ENCODE measurements at places on chromosomes 12 and 14.
A peak's percentile ranks its signal among the peaks of the same experiment; 100 is the strongest.

DNA sequence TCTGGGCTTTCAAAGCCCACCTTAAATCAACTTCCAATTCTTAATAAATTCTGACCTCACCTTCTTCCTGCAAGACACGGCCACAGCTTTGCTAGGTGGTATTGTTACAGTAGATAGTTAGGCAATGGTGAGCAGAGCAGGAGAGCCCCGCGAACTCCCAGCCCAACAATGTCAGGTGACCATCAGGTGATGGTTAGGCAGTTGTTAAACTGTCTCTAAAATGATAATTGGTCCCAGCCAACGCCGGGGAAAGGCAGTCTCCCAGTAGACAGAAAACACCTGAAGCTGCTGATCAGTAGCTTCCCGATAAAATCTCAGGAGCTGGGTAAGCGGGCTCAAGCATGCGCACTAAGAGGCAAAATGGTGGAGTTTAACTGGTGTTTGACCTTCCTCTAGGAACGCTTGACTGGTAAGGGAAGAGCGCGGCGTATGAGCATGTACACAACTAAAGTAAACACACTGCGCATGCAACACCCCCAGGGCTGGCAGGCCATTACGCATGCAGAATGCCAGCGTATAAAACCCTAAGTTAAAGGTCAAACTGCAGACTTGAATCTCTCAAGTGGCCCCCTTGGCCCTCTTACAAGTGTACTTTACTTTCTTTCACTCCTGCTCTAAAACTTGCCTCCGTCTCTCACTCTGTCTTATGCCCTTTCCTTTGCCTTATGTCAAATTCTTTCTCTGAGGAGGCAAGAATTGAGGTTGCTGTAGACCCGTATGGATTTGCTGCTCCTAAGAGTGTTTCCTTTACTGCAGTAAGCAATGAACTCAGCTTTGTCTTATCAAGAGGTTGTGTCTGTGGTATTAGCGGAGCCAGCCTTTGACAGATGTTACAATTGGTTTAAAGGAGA is 113.5 kb downstream of the C12orf75 start:
- DNase-seq = no peak

DNA sequence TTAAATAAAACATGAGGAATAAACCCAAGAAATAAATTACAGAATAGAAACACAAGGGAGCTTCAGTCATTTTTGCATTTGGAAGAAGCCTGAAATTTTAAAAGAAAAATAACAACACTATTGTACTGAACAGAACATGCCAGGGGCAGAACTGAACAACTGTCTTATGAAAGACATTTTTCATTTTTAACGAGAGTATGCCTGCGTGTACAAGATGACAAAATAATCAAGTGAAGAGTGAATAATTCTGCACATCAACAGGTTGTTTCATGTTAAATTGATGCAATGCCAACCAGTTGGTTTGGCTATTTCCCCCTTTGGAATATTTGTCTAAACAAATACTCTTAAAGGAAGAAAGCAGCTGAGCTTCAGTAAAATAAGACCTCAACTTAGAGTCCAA is 103.3 kb upstream of the BTG1 start:
- DNase-seq = no peak

GRCh38 chr14:84234281-84234680 is 1295.7 kb upstream of the FLRT2 start:
- DNase-seq = no peak

DNA sequence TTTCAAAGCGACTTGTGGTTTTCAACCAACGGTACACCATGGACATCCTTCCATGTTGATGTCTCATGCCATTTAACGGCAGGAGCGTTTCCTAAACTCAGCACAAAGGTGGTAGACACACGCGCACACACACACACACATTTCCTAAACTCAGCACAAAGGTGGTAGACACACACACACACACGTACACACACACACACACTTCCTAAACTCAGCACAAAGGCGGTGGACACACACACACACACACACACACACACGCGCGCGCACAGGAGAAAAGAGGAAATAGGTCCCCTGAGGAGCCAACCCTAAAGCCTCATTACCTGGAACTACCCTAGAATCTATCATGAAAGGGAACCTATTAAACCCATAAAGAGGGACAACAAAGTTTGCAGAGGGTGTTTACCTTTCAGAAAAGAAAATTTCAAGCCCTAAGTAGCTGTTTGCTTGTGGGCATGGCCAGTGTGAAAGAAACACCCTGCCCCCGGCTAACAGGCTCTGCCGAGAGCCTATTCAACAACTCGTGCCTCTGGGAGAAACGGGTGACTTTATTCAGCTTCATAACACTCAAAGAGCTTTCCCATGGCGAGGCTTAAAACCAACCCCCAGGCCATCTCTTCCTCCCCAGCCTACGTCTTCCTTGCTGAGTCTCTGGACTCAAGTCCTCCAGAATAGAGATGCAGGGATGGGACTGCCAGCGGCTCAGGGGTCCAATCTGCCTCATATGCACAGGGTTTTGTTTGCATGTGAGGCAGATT is 31.8 kb downstream of the SLC8B1 start:
- peak; percentile 53 for DNase-seq

DNA sequence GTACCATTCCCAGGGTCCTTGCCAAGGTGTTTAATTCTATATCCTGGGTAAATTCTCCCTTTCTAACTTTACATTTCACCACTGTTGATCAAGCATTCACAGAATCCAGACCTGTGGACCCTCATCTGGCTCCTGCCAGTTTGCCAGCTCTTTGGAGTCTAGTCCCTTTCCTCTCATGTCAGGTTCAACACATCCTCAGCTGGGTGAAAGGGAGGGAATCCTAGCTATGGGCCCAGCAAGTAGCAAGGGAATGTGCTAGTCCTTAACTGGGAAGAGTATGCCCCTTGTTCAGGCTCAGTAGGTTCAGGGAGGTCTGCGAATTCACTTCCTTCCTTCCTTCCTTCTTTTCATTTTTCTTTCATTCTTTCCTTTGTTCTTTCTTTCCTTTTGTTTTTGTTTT is 38.2 kb upstream of the HMGA2 start:
- no peak for DNase-seq

DNA sequence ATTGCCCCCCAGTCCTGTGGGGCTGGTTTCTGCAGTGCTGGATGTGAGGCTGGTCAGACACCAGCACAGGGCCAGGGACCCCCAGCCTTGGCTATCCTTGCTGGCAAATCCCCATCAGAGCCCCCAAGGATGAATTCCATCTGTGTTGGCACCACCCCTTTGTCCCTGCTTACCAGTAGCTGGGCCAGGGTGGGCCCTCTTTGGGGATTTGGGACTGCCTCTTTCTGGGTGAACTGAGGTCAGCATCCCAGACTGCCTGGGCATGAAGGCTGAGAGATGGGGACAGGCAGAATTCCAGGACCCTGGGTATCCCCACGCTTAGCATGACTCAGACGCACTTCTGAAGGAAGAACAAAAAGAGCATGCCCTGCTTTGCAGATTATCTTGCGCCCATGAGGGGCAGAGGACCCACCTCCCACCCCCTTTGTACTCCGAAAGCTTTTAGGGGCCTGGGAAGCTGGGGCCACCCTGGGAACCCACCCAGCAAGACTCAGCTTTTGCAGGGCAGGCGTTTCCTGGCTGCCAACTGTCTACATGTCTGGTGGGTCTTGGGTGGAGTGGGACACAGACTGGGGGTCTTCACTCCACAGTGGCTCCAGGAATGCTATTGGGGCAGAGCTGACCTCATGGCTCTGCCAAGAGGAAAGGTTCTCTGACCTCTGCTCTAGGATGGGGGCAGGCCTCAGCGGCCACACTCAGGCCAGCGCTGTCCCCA is 26.8 kb downstream of the RFLNA start:
- DNase-seq = no peak

DNA sequence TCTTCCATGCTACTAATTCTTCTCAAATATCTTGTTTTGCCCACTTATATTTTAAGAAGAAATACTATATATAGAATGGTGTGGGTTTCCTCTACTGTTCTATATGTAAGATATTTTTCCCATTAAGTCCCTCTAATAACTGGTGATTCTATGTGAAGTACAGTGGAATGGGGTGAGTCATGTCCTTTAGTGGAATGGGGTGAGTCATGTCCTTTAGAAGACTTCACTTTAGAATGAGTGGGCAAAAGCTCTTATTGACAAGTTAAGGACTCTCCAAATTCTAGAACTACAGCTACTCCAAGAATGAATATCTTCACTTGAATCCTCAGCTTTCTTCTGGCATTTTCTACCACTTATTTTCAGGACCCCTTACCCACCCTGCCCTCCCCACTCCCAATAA is 349.9 kb downstream of the ETNK1 start:
- DNase-seq = no peak

- no peak for DNase-seq
These were observed 243.1 kb downstream of the BCAT1 start for GRCh38 chr12:24705741-24706358.

DNA sequence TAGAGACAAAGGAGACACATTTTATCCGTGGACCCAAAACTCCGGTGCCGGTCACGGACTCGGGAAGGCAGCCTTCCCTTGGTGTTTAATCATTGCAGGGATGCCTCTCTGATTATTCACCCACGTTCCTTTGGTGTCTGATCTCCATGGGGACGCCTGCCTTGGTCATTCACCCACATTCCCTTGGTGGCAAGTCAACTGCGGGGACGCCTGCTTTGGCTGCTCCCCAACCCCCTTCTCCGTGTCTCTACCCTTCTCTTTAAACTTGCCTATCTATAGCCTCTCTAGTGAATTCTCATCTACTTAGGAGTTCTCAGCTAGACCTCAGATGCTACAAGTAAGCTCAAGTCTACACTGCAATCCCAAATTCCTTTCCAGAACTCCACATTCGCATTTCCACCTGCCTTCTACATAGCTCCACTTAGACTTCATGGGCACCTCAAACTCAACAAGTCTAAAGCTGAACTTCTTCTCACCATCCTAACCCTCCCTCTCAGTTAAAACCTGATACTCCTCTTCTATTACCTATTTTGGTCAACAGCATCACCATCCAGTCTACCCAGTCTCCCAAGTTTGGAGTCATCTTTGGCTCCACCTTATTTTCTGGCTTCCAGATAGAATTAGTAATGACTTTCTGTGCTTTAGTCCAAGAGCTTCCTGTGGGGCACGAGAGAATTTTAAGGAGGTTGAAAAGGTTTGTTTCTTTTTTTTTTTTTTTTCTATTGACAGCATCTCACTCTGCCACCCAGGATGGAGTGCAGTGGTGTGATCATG is 14.4 kb downstream of the SPTLC2 start:
- no peak for DNase-seq

DNA sequence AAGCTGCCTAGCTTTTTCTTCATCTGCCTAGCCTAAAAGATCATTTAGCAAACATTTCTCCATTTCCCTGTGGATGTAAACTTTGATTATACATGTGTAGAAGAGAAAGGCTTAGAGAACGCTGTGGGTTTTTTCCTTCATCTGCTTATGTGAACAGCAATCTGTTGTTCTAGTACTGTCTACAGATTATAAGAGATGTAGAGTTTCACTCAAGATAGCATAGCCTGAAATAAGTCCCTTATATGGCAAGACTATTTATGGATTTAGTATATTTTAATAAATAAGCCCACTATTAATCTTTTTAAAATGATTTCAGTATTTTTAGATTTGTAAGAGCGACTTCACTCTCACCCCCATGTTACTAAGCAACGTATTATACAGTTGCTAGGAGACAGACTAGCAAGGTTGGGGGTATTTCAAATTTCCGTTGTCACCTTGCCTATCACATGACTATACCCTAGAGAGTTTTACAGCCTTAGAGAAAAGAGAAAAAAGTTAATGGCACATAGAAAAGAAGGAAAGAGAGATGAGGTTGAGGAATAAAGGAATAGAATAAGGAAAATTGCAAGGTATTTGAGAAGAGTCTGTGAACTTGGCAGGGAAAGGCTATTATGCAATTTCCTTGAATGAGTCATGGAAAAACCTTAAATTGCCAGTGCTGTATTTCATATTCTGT is 12.2 kb upstream of the TUBA1A start:
- DNase-seq = peak; percentile 87

DNA sequence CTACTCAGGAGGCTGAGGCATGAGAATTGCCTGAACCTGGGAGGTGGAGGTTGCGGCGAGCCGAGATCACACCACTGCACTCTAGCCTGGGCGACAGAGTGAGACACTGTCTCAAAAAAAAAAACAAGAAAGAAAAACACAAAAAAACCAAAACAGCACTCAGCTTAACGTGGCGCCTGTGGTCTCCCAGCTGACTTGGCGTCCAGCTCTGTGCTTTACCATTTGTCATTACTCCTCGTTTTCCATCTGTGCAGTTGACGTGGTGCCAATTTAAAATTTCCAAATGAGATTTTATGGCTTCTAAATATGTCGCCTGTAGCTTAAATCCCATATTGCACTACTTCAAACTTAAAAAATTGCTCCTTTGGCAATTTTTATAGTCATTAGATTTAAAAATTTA is 2.0 kb downstream of the MGP start:
- DNase-seq = no peak

DNA sequence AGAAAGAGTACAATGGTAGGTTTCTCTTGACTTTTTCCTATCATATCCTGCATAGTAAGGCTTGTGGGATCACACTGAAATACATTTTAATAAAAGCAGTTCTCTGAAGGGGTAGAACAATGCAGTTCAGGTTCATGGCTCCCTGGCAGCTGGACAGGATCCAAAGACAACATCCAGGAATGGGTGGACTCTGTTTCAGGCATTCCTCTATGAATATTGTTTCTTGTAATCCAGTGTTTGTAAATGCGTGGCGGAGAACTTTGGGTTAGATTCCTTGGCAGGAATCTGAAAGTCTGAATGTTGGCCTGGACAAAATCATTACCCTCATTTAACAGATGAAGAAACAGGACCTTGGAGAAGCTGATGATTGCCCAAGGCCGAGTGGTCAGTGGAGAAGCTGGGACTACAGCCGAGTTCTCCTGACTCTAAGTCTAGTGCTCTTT is 43.5 kb downstream of the SYNE2 start:
- peak; percentile 34 for DNase-seq

DNA sequence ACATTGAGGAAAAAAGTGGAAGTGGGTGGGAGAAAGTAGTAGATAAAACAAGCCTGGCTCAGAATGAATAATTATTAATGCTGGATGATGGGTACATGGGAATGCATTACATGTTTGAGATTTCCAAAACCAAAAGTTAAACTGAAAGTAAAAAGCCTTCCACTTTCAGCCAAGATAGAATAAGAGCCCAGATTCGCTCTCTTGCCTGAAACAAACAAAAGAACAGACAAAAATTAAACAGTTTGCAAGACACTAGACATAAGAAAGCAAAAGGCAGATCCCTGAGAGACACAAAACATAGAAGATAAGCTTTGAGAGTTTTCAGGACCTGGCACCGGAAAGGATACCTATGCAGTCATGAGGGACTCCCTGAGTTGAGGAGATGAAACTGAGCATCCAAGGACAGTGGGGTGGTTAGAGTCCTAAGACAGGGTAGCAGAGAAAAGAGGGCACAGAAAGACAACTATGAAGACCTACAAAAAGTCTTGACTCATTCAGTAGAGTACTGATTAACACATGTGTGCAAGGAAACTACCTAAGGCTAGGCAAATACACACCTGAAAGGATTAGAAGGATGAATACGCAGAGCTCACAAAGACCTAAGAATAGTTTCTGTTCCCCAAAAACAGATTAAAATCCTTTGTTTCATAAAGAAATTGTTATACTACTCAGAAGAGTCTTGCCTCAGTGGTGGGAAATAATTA is 54.1 kb downstream of the CEP83 start:
- DNase-seq = no peak

All from NCI-H146 (cell line).